ENCODE measurements at places on chromosomes 2 and 18.

DNA sequence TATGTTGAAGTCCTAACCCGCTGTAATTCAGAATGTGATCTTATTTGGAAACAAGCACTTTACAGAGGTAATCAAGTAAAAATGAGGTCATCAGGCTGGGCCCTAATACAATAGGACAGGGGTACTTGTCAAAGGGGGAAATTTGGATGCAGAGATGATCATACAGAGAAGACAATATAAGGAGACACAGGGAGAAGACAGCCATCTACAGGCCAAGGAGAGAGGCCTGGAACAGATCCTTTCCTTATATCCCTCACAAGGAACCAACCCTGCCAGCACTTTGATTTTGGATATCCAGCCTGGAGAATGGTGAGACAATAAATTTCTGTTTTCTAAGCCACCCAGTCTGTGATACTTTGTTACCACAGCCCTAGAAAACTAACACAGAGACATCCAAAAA lies 104.3 kb downstream of the METTL4 start:
- DNase-seq, result no peak

DNA sequence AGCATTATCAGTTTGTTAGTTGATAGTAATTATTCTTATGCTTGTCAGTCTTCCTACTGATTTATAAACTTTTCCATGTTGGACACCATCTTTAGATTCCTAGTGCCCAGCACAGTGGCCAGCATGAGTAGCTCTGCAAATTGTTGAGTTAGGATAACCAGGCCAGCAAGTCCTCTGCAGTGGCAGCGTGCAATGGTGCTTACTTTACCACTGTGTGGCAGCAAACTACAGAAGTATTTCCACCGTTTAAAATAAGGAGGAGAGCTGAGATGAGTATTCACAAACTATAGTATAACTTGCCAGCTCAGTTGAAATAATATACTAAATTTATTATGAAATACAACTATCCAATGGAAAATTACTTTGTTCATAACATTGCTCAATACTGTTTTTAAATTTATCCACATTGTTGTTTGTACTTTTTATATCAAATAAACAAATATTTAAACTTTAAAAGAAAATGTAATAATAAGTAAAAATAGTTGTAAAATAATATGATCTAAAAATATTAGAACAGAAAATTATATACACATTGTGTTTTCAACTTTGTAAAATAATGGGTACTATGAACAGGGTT lies 9.3 kb upstream of the THADA start:
- peak; percentile 55 for DNase-seq

GRCh38 chr2:144858211-144858610 lies 338.3 kb upstream of the ZEB2 start:
- DNase-seq, result no peak

GRCh38 chr2:1995987-1996386 lies 251.7 kb upstream of the PXDN start:
- peak; percentile 54 for DNase-seq

- DNase-seq, result peak; percentile 41
Measured at GRCh38 chr2:113116100-113116958, 11.1 kb upstream of the IL1RN start.

GRCh38 chr2:108917526-108917925 lies 71.5 kb downstream of the EDAR start:
- no peak for DNase-seq

- DNase-seq, result no peak
Measured at GRCh38 chr2:86186431-86186830, 8.8 kb downstream of the IMMT start.

- no peak for DNase-seq
Measured at GRCh38 chr2:44804406-44805265, 136.9 kb upstream of the SIX3 start.

DNA sequence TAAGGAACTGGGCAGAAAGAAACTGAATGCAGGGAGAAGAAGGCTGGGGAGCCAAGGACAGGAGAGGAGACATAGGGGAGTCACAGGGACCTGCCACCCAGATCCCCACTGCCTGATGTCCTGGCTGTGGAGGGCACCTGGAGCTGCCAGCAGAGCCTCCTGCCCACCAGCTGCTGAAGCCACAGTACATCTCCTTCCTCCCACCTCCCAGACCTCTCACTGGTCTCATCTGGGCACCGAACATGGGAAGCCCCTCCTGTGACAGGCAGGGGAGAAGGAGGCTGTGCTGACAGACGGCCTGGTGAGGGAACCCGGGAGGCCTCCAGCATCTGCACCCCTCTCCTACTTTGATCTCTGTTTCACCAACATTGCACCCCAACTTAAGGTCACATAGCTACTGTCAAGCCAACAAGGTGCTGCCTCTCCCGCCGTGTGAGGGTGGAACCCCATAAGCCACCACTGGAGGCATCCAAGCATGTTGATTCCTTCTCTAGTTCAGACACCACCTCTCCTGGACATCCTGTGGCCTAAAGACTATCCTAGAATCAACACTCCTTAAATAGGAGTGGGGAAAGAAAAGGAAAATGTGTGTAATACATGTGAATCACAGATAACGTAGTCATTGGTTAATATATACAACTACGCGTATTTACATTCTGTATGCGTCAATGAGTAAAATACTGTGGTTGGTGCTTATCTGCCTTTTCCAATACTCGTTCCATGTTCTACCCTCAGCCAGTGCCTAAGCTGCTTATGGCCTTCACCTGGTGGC lies 3.5 kb upstream of the RNPEPL1 start:
- DNase-seq, result no peak

DNA sequence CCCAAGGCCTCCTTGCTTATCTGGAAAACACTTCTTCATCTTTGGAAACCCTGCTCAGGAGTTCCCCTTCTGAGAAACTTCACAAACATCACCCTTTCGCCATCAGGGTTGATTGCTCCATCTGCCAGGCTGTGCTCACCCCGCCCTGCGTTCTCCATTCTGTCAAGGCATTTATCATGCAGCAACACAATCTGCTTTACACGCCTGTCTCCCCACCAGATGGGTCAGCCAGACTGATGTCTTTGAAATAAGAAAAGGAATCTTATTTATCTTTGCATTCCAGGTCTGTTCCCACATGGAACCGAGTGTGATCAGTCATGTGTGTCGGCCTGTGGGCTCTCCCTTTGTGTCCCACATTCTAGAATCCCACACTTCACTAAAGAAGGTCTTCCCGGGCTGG lies 110.0 kb upstream of the ARL4C start:
- no peak for DNase-seq

- DNase-seq, result no peak
Measured at GRCh38 chr2:18662689-18663088, 73.3 kb upstream of the NT5C1B start.

DNA sequence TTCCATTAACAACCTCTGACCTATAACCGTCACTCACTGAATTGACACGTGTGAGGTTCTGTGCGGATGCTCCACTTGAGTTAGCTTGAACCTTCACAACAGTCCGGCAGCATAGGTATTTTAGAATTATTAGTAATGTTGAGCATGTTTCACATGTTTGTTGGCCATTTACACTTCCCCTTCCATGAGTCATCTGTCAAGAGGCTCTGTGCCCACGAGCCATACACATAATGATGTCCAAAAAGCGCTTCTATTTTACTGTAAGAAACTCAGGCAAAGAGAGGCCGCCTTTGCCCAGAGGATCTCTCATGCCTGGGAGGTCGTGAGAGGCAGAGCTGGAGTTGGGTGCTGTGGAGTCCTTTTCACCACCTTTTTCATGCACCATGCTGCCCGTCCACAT lies 28.9 kb upstream of the TMEM214 start:
- no peak for DNase-seq
